Left colon (tissue), 2 donors: ENCODE measurements at places on chromosomes 7 and 10.

DNA sequence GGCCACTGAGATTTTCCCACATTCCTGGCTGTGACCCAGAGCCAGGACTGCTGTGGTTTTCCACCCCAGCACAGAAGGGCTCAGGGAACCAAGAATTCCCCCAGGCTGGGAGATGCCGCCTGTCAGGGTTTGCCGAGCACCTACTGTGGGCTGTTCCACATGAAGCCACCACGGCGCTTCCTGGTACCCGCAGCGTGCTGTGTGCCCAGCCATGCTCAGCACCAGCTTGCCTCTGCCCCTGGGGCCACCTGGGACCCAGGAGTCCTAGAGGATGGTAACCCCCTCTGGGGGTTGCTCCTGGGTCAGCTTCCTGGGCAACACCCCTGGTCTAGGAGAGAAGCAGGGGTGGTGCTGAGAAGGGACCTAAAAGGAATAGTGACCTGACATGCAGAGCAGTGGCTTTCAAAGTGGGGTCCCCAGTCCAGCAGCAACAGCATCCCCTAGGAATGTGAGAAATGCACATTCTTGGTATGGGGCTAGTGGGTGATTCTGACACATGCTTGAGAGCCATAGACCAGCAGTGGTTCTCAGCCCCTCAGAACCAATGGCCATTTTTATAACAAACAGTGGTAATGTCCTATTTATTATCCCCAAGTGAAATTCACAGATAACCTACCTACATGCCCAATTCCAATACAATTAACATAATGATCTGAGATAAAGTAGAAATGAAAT is 53.4 kb downstream of the TSPAN15 start:
- no peak for DNase-seq

- DNase-seq, result no peak
Measured at GRCh38 chr10:30540276-30540675, 89.3 kb downstream of the LYZL2 start.

GRCh38 chr10:21523557-21524008 is 1.9 kb downstream of the SKIDA1 start:
- no peak for DNase-seq

- DNase-seq, result no peak
Measured at GRCh38 chr10:32073128-32073527, 16.9 kb upstream of the KIF5B start.

- no peak for DNase-seq
Measured at GRCh38 chr10:34585422-34586112, 229.5 kb downstream of the PARD3 start.

GRCh38 chr7:29921404-29922010 is 68.1 kb downstream of the SCRN1 start:
- DNase-seq, result peak; percentile 26

DNA sequence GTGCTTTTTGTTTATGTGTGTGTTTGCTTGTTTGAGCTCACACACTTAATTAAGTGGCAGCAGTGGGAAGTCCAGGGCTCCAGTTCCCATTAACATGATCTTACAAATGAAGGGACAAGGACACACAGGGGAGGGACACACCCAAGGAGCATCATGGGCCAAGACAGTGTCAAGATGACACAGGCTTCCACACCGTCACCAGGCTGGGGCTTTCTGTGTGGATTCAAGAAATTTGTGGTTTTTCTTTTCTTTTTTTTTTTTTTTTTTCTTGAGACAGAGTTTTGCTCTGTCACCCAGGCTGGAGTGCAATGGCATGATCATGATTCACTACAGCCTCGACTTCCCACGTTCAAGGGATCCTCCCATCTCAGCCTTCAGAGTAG is 173.6 kb downstream of the KIAA1217 start:
- no peak for DNase-seq

DNA sequence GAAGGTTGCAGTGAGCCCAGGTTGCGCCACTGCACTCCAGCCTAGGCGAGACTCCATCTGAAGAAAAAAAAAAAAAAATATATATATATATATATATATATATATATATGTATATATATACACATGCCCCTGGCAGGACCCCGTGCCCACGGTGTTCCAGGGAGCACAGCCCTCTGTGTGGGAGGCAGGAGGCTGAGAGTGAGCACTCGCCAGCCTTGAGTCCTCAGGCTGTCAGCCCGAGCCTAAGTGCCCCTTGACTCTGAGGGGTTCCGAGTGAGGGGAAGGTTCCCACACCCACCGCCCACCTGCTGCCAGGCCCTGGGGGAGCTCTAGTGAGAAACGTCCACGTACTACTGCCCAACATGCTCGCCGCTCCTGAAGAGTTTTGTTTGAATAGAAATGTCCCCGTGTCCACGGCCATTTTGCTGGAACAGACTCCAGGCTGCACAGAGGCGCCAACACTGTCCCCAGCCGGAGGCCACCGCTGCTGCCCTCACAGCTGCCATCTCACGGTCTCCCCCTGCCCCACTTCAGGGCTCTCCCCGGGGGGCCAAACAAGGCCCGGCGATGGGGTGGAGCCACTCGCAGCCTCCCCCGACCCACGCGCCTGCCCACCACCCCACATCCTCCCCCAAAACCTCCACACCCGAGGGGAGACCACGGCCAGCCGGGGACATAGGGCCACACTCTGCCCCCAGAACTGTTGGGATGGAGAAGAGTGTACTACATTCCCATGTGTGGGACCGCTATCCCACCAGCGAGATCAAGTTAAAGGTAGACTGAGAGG is 62.8 kb upstream of the EBF3 start:
- DNase-seq, result no peak

DNA sequence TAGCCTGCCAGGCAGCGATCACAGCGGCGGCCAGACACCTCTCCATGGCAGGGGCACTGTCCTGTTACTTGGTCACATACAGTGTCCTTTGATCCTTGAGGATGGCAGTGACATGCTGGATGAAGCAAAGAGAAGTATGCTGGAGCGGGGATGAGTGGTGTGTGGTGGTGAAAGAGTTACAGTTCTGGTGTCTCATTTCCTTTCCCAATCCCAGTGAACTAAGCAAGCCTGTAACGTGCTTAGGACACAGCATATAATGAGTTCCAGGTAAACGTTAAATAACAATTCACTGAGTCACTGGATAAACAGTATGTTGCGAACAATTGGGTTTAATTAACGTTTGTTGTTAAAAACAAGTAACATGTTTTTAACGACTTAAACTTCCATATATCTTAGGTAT is 63.5 kb upstream of the LAMB1 start:
- no peak for DNase-seq

DNA sequence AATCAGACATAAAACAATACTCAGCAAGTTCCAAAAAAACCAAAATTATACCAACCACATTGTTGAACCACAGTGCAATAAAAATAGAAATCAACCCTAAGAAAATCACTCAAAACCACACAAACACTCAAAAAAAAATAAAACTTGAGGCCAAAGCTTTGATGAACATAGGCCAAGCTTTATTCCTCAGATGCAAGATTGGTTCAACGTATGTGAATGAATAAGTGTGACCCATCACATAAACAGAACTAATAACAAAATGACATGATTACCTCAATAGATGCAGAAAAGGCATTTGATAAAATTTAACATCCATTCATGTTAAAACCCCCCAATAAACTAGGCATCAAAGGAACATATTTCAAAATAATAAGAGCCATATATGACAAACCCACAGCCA is 506.1 kb upstream of the FZD8 start:
- no peak for DNase-seq

GRCh38 chr7:79515358-79515757 is 61.9 kb upstream of the MAGI2 start:
- DNase-seq, result no peak

DNA sequence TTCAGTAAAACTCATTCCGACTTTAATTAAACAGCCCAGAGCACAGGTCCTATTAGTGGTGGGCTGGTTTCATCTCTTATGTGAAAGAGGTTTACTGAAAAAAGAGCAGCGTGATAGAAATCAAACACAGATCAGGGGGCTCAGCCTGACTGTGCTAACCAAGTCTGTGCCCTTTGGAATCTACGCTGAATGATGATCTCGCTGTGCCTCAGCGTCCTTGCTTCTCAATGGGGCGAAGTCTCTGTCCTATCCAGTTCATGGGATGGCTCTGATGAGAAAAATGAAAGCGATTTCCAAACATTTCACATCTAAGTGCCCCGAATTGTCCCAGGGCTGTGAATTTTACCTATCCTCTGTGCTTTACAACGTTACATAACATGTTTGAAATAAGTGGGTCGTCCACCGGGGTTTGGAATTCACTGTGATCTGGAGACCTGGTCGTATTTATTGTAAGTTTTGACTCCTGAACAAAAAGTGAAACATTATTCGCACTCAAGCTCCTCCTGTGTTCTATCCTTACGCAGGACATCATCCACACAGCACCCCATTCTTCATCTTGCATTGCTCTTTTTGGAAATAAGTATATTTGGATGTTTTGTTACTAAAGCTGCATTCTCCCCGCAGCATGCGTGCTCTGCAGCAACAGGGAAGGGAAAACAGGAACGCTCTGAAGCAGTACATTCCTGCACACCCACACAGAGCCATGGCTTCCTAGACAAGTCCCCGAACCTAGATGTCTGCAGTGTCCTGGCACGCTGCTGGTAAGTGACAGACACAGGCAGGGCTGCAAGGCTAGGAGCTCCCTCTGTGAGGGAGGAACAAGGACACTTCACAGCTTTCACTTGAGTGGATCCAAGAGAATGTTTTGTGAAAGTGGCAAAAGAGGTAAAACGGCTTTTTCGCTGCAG is 83.5 kb downstream of the SLC37A3 start:
- no peak for DNase-seq

- DNase-seq, result no peak
Measured at GRCh38 chr10:97596101-97597082, 6.9 kb downstream of the C10orf62 start.

- DNase-seq, result no peak
Measured at GRCh38 chr7:137953043-137953664, 48.7 kb downstream of the CREB3L2 start.

DNA sequence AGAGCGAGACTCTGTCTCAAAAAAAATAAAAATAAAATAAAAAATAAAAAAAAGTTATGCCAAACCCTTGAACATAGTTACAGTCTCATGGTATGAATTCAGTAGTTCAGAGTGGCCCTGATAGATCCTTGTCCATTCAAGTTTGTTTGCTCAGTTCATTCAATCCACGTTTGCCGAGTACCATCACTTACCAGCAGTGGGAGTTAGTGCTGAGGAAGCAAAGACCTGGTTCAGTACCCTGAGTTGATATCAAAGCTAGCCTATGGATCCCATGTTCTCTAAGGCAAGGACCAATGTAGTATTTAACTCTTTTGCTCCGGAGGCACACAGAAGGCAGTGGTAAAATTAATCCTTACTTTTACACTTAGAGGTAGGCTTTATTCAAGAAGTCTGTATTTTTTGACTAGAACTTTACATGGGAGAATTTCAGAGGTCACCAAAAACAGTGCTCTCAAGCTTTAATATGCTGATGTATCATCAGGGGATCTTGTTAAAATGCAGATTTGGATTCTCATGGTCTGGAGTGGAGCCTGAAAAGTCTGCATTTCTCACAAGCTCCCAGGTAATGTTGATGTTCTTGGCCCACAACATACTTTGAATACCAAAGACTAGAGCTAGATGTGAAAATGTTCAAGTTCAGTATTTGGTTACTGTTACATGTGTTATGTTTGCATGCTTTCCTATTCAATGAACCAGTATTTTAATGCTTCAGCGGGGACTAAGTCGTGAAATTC is 38.1 kb upstream of the HBP1 start:
- no peak for DNase-seq

- DNase-seq, result no peak
Measured at GRCh38 chr10:8817299-8817698, 762.8 kb downstream of the GATA3 start.

DNA sequence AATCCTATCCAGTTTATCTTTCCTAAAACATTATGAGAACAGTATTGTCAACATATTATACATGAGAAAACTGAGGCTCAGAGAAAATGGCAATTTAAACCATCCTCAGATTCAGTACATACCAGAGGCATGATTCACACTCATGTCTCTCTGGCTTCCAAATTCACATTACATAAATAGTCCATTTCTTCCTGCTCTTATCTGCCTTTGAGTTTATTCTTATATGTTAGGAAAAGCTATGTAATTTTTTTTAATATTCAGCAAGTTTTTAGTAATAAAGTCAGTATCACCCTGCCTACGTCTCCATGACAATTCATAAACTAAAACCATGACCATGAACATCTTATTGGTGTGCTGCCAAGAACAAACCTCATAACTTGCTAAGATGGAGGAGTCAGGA is 1260.2 kb upstream of the SORCS1 start:
- DNase-seq, result no peak

DNA sequence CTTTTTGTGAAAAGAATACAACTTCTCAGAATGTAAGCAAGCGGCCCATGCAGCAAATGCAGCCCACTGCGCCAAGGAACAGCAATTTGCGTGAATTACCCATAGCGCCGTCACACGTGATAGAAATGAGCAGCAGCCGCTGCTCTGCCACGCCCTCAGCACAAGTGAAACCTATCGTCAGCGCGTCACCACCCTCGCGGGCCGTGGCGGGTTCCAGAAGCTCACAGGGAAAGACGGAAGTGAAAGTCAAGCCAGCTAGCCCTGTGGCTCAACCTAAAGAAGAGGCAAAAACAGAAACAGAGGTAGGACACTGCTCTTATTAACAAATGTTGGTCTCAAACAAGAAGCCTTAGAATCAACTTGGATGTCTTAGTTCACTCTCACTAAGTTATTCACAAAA is 70.5 kb downstream of the SHH start:
- DNase-seq, result peak; percentile 53

- DNase-seq, result no peak
Measured at GRCh38 chr10:117175215-117175900, 21.9 kb upstream of the KCNK18 start.

GRCh38 chr7:101671371-101672356 is 42.6 kb upstream of the MYL10 start:
- DNase-seq, result no peak

DNA sequence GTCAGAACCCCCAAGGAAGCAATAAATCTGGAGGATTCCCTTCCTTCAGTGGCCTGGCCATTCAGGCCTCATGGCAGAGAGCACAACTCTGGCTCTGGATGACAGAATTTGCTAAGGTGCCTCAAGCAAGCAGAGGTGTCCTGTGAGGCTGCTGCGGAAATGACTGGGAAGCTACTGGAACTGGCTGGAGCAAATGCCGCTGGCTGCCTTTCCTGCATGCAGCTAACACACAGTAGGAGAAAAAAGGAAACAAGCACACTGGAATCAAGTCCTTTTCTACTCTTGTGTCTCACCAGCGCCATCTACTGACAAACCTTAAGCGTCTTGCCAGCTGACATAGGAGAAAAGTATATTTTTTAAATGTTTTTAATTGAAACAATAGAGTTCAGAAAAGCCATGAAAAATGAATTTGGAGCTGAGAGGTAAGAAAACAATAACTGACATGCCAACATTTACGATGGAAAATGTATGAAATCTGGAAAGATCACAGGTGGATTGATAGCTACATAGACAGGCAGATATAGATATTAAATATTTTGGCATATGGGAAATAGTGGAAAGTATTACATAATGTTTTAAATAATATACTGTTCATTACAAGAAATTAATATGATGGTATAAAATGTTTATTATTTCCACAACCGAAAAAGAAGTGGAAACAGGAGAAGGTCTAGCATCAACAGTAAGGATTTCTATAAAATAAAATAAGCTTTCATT is 951.6 kb downstream of the ANKRD7 start:
- no peak for DNase-seq

GRCh38 chr10:80614576-80615416 is 77.1 kb downstream of the SH2D4B start:
- DNase-seq, result no peak

- DNase-seq, result no peak
Measured at GRCh38 chr10:110730345-110731050, 86.4 kb downstream of the RBM20 start.

GRCh38 chr7:17108049-17108584 is 190.3 kb upstream of the AHR start:
- DNase-seq, result no peak
